ENCODE measurements at places on chromosomes 6 and 20.

DNA sequence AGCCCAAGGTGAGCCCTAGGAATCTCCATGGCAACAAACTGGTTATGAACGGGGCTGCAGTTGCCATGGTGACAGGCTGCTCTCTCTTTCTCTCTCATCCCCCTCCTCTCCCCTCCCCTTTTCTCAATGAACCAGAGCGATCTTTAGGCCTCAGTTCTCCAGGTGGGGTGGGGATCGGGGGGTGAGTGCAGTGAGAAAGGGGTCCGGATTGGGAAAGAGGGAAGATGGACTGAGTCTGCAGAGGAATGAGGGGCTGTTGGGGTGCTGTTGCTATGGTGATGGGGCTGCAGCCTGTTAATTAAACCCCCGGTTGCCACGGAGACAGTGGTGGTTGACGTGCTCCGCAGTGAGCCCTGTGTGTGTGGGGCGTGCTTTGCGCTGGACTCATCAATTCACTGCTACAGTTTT, 3.6 kb upstream of the SLC12A5 start:
- DNase-seq: no peak

DNA sequence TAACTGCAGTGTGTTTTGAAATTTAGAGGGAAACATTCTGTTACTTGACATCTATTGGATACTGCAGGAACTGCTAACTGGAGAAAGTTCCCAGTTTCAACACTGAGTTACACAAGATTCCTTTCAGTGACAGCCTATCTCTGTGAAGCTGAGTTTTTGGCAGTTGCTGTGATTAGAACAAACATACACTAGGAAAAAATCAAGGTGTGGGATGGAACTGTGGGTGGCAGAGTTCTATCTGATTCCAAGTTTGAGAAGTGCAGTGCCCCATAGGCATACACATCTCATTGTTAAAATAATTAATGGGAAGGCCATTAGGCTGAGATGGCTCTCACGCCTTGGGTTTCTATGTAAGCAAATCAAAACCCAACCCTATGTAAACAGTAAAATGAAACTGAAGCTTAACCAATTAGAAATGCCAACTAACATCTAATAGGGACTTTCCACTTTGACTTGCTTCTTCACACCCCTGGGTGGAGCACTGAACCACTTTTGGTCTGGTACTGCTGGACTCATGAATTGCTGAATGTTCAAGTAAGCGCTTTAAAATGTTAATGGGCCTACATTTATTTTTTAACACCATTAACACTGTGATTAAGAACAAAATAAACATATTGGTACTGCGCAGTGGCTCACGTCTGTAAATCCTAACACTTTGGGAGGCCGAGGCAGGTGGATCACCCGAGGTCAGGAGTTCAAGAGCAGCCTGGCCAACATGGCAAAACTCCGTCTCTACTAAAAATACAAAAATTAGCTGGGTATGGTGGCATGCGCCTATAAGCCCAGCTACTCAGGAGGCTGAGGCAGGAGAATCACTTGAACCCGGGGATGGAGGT, 55.2 kb upstream of the TBC1D7 start:
- no peak for DNase-seq

DNA sequence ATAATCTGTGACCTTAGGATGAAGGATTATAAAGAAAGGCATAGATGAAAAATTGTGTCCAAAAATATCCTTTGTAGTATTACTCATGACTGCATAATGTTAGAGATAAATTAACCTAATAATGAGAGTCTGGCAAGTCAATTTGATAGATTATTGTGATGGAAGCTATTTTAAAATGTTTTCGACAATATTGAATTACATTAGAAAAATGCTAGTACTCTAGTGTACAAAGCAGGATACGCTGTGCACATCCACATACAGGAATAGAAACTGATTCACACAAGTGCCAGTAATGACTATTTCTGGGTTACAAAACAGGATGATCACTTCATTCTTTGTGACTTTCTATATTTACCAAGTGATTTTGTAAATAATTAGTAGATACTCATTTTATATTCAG, 3.3 kb downstream of the SLC17A2 start:
- no peak for DNase-seq

DNA sequence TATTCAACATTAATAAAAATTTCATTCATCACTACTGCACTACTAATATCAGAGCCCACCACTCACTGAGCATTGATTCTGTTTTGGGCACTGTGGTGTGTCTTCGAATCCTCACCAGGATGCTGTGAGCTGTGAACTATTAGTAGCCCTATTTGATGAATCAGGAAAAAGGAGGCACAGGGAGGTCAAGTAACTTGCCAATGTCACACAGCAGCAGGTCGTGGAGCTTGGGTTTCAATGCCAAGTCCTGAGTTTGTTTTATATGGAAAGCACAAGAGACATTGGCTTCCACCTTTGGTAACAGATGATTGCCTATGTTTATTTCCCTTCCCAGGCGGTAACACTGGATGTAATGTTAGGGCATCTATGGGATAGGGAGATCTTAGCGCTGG, 15.0 kb downstream of the NQO2 start:
- no peak for DNase-seq

- no peak for DNase-seq
Observed at GRCh38 chr20:14712302-14712739, 374.9 kb upstream of the FLRT3 start.

- no peak for DNase-seq
Observed at GRCh38 chr6:166925141-166925996, 31.0 kb downstream of the RNASET2 start.

GRCh38 chr6:3386374-3386857, 70.4 kb downstream of the SLC22A23 start:
- no peak for DNase-seq

GRCh38 chr6:107032051-107032450, 4.1 kb downstream of the MTRES1 start:
- no peak for DNase-seq

GRCh38 chr20:59788811-59789397, 144.5 kb downstream of the SYCP2 start:
- DNase-seq: no peak

DNA sequence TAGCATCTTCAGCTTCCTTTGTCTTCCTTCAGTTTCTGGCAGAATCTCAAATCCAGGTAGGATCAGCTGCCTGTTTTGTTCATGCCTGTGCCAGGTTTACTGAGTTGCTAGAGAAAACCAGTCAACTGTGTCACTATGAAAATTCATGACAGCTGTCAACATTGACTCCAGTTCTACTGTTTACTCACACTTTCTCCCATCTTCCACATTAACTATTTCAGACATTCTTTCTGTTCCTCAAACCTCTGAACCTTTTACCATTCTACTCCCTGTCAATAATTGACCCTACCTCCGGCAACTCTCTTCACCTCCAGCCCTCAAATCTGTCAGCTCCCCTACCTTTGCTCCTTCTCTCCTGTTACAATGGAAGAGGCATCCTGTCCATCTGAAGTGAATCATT, 8.5 kb downstream of the ENPP4 start:
- DNase-seq: no peak

Data from stimulated activated CD8-positive, alpha-beta memory T cell treated with anti-CD3 and anti-CD28 coated beads, Interleukin-12 subunit alpha, Interleukin-12 subunit beta, amount 100 ng/mL, for 1 hour (primary cell).